Tongue (tissue), 3 donors: ENCODE measurements at places on chromosomes 3 and 15. TPM values are rescaled to one million over a fixed set of nuclear protein-coding genes. Genes with fewer than 3 reads are reported as not detected.
A peak's percentile ranks its signal among the peaks of the same experiment; 100 is the strongest.

BHLHE40 gene
- 77.1 TPM for total RNA-seq

DNA sequence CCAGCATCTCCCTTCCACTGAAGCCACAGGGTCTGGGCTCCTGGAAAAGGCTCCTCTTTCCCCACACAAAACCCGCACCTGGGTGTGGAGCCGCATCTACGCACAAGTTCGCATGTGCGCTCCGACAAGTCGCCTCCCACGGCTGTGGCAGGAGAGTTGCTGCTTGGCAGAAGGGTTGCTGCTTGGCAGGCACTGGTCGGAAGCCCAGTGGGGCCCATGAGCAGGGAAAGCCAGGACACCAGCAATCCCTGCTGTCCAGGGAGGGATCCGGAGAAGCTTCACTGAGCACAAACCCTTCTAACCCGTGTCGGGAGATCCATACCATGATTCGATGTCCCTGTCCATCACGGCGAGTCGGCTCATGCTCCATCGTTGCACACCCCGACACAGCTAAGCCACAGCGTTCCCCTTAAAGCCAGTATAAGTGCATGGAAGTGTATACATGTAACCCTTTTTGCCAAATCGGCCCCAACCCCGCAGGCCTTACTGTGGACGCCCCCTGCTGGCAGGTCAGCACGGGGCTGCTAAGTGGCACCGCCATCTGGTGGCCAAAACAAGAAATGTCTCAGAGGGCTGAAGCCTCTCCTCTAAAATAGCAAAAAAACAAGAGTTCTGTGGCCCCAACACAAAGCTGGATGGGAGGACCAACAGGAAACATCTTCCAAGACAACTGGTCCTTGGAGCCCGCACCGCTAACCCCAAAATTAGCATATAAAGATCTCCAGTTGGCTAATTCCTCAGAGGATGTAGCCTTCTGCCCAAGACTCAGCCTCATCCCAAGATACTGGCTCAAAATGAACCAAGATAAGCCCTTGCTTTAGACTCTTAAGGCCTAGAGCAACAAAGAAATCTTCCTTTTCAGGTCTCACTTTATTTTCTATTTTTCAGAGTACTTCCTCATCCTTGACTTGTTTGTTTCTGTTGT, 8.3 kb downstream of the ANKRD63 start:
- DNase-seq = peak; percentile 88

DNA sequence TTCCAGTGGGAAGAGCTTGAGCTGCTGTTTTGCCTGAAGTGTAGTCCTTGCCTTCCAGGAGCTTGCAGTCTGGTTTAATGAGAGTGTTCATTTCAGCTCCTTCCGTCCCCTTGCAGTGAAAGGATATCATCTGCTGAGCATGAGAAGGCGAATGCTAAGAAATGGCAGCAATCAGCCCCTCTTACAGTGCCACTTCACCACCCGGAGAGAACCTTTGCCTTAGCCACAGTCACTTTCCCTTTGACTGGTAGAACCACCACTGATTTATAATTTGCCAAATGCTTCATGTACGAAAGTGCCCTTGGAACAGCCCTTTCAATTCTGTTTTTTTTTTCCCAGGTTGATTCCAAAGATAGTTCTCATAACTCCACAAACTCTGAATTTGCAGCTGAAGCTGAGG, 11.5 kb downstream of the TATDN2 start:
- no peak for DNase-seq

WNT7A gene
- 0.10 TPM for total RNA-seq

C3orf49 gene
- total RNA-seq = not detected

DNA sequence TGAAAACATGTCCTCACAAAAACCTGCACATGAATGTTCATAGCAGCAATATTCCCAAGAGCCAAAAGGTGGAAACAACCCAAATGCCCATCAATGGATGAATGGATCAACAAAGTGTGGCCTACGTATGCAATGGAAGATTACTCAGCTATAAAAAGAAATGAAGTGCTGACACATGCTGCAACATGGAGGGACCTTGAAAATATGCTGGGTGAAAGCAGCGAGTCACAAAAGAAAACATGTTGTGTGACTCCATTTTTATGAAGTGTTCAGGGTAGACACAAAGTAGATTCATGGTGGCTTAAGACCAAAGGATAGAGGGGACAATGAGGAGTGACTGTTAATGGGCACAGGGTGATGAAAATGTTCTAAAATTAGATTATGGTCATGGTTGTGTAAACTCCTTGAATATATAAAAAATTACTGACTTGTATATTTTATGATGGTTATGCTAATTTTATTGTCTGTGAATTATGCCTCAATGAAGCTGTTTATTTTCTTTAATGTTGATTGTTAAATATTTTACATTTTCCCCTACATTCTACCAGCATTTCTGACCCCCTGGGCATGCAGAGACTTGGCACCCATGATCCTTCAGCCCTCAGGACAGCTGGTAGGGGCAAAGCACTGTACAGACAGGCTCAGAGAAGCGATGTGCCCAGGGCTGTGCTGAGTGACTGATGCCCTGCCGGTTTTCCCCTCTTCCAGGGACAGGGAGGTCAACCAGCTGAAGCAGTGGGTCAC, 37.8 kb downstream of the CFAP100 start:
- no peak for DNase-seq

VIPR1 gene
- 18.7 TPM for total RNA-seq

DNA sequence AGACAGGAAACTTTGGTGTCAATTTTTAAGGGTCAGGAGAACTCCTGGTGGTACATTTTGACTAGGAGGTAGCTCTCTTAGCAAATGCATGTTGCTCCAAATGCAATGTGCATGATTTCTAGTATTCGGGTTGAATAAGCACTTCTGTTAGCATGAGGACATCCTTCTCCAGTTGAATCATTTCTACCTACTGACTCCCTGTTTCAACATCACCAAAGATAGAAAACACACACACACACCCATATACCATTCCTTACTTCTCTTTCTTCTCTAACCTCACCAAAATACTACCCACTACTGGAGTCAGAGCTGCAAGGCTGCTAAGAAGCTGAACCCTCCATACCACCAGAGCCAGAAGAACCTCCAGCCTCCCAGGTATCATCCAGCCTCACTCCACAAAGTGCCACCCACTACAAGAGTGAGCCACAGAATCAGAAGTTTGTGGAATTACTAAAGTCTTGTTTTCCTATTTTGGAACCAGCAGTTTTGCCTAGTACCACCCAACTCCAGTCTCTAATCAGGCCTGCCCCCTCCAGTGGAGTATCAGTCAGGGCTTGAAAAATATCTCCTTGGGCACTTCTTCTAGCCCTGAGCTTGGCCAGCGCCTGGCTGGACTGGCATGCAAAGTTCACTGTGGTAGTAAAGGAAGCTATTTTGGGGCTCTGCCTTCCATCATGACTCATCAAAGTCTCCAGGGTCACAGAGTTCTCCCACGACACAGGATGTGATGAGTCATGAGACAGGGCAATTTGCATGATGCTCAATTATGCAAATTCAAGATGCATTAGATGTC, 110.3 kb downstream of the CYP19A1 start:
- no peak for DNase-seq

GRCh38 chr3:134649106-134649705, 1.6 kb downstream of the KY start:
- DNase-seq = no peak

IQCF5 gene
- not detected for total RNA-seq

DNA sequence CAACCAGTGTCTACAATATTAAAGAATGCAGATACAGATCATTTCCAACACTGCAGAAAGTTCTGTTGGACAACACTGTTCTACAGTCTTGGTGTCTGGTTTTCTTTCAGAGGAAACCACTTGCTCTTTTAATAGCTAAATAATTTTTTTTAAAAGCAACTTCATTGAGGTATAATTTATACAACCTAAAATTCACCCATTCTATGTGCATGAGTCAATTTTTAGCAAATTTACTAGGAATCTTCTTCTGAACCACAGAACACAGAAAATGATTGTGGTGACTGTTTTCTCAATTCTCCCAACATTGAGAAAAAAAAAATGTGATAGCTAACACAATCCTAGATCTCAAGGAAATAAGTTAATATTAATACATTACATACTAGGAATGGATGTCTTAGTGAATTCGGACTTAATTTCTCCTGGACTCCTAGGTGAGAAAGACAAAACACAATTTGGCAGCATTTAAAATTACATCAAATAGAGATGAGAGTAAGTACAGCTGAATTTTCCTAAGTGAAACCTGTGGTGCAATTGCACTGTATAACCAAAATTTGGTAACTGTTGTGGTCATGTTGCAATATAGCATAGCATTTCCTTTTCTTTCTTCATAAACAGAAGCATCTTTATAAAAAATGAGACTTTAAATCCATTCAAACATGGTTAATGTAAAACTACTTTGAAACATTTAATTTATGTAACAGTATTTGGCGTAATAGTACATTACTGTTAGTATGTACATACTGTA, 15.3 kb upstream of the PLCL2 start:
- no peak for DNase-seq

GRCh38 chr3:122100591-122101463, 45.7 kb downstream of the CD86 start:
- no peak for DNase-seq

MUC20 gene
- total RNA-seq = 11.5 TPM

DNA sequence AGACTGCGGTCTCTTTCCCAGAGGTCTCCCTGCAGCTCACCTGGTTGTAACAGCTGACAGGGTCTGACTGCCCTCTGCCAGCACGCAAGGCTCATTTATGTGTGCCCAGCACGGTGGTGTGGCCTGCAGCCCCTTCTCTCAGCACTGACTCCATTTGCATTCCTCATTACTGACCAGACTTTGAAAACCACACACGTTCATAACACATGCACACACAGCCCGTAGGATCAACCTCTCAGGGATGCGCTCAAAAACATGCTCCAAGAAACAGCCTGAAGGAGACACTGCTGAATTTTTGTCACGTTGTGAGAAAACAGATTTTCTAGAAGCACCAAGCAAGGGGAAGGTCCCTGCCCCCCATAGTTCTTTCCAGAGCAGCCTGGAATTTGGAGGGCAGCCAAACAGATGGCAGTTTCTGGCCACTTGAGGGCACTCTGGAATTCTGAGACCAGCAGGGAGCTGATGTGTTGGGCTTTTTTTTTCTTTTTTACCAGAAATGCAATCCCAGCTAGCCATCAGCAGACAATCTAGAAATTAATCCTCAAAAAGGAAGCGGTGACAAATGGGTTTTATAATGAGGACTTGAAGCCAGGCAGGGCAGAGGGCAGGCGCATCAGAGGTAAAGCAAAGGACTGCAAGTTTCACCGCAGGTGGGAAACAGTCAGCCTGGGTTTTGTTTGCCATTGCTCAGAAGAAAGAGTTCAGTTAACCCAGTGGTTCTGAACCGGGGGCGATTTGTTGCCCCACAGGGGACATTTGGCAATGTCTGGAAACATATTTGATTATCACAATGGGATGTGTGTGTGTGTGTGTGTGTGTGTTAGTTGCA, 170.5 kb upstream of the PROK2 start:
- peak; percentile 96 for DNase-seq

DNA sequence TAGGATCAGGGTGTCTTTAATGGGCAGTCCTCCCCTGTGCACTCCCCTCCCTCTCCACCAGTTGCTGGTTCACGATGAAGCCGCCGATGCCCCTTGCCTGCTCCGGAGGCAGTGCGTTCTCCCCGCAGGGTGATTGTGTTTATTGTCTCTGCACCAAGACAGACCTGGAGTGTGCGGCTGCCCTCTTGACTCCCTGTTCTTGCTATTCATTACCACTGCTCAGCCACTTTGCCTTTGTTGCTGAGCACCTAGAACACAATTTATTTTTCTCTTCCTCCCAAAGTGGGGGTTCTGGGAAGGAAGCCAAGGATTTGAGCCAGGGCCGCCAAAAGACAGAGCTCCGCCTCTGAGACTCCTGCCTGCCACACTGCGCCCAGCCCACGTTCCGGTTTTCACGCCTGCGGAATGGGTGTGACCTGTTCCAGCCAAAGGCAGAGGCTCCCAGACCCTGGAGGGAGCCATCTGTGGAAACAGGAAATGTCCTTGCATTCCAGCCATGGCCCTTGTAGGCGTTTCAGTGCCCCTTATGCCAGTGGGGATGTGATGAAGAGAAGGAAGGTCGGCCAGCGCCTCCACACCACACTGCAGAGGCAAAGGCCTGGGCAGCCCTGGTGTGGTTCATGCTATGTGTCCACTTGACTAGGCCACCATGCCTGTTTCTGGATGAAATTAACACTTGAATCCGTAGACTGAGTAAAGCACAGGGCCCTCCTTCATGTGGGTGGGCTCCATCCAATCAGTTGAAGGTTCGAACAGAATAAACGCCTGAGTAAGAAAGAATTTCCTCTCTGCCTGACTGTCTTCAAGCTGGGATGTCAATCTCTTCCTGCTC, 85.8 kb downstream of the HMG20A start:
- peak; percentile 78 for DNase-seq

RPP14 gene
- total RNA-seq = 29.1 TPM

DNA sequence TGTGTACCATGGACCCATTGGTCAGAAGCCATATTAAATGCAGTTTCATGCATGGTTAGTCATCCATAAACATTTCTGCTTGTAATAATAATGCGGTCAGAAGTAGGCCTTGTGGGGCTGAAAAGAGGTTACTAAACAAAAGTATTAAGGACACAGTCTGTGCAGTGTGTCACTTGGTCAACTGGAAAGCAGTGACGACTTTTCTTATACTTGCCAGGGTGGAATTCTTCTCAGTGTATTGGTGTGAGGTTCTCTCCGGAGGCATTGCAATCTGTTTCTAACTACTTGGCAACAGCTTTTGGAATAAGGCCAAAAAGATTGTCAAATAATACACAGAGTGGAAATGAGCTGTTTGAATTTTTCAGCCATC, 46.8 kb downstream of the CHL1 start:
- DNase-seq = peak; percentile 65

DNA sequence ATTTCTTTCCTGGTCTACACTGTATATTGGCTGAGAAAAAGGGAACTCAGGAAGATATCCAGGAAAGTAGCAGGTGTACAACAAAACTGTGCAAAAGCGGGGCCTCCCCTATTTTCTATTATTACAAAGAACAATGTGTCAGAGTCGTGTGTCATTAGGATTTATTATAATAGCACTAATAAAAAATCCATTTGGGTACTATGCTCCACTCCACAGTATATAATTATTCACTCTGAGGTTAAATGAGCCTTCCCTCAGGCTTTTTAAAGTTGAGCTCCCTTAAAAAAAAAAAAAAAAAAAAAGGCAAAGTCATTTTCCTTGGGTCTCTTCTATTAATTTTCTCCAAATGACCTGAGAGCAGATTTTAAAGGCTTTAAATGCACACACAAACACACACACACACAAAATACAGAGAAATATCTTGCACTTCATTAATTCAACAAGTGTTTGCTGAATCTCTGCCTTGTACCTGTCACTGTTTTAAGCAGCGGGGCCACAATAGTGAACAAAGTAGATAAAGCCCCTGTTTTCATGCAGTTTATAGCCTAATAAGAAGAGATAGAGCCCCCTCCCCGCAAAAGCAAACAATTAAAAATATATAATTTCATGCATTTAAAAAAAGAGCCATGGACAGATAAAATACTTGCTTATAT, 1.3 kb upstream of the DPP8 start:
- no peak for DNase-seq

DNA sequence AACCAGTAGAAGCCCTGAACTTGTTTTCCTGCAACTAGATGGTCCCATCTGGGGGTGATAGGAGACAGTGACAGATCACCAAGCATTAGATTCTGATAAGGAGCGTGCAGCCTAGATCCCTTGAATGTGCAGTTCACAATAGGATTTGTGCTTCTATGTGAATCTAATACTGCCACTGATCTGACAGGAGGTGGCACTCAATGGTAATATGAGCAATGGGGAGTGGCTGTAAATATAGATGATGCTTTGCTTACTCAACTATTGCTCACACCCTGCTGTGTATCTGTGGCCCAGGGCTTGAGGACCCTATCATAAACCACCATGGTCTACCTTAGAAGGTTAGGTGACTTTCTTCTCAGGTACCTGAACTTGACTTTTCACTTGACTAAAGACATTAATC, 417.1 kb upstream of the ARHGEF26 start:
- DNase-seq = no peak
